ENCODE measurements at places on chromosomes 5 and 9.
A peak's percentile ranks its signal among the peaks of the same experiment; 100 is the strongest.

GRCh38 chr9:77966718-77967117, 64.9 kb downstream of the GNAQ start:
- DNase-seq = no peak

GRCh38 chr9:77498891-77499290, 149.2 kb downstream of the GNA14 start:
- no peak for DNase-seq

- DNase-seq = peak; percentile 41
These were observed 694 bp upstream of the PLIN2 start for GRCh38 chr9:19127871-19128500.

GRCh38 chr9:123028136-123028535, 5.3 kb upstream of the GPR21 start:
- no peak for DNase-seq

- DNase-seq = no peak
These were observed 21.7 kb upstream of the SYNPO start for GRCh38 chr5:150618588-150619281.

DNA sequence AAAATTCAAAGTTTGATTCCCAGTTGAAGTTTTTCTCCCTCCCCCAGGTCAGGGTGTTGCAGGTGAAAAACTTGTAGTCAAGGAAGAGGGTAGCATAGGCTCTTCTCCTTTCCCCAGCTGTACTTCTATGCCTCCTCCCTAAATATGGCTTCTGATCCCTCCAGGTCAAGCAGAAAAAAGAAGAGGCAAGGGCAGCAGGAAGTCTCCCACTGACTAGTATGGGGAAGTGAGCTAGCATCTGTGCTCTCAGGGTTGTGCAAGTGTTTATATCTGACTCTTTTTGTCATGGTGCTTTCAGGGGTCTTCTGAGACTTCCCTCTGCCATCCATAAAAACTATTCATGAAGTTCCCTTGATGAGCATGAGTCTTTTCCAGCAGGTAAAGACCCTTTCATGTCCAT, 76.0 kb downstream of the ATPSCKMT start:
- DNase-seq = no peak

- no peak for DNase-seq
These were observed 12.0 kb downstream of the MACROH2A1 start for GRCh38 chr5:135386886-135387628.

- no peak for DNase-seq
These were observed 1.8 kb downstream of the TRIM7 start for GRCh38 chr5:181203093-181203711.

DNA sequence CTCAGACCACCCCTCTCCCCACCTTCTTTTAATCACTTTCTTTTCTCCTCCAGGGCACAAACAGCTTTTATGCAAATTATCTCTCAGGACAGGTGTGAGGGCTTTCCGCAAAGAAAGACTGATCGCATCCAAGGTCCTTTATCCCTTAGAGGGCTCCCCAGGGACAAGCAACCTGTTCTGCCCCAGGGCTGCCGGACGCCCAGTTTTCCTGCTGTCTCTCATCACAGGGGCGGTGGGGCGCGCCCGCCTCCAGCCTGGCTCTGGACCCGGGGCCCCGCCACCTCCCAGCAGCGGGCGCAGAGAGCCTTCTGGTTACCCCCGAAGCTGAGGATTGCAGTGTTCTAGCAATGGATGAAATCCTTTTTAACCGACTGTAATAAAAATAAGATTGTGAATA, 266.1 kb downstream of the CWC27 start:
- no peak for DNase-seq

GRCh38 chr9:113493203-113493520, 29.6 kb downstream of the RGS3 start:
- DNase-seq = no peak

DNA sequence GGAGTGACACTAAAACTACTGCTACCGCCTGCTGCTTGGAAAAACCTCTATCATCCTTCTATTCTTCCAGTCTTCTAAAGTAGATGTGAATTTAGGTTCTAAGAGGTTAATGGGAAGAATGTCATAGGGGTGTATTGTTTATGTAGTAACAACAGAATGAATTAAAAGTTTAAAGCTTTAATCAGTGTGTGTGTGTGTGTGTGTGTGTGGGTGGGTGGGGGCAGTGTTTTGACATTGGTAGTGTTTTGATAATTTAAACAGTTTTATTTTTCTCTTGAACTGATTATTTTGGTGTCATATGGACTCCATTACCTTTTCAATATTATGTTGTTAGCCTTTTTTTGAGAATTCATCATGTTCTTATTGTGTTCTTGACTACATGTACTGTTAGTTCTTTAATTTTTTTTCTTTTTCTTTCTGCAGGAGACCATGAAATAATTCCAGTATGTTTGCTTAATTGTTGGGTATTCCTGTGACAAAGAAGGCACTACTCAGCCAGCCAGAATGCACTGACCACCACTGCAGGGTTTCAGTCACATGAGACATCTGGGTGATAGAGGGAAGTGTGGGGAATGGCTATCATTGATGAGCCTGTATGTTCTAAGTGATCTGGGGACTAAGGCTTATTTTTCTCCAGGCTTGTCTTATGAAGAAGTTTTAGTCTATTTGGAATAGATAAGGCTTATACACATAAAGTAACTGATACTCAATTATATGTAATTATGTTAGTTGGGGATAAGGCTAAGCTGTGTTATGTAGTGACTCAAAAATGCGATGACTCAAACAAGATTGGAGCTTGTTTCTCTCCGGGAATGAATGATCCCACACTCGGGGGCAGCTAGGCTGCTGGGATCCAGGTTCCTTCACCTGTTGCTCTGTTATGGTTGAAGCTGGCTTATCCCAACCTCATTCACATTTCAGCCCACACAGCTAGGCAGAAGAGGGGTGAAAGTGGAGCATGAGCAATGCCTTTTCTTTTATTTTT, 50.2 kb upstream of the ACTBL2 start:
- DNase-seq = no peak

DNA sequence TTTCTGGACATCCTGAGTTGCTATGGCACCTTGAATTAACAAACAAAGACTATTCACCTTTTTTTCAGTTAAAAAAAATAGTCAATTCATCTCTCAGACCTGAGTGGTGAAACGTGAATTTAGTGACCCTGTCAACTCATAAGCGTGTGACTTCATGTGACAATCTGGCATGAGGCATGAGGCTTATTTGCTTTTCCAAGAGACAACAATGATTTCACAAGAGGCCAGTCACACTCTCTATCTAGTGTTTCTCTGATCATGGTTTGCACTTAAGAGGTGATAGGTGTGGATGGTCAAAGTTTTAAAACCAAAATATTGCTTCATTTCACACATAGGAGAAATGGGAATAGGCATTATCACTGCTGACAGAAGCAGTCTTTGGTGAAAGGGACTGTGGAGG, 559.6 kb upstream of the ACO1 start:
- no peak for DNase-seq

DNA sequence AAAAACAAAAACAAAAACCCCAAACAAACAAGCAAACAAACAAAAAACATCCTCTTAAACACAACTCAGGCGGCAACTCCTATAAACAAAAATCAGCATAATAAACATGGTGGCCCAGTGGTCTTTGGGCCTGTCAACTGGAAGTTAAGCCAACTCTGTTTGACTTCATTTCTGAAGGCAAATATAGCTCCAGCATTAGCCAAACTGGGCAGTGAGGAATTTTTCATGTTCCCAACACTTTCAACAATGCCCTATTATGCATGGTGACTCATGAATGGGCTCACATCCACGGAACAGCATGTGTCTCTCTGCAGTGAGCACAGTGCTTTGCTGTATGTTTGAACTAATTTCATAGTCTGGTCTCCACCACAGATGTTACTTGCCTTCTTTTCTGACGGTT, 143.9 kb upstream of the STC2 start:
- no peak for DNase-seq

DNA sequence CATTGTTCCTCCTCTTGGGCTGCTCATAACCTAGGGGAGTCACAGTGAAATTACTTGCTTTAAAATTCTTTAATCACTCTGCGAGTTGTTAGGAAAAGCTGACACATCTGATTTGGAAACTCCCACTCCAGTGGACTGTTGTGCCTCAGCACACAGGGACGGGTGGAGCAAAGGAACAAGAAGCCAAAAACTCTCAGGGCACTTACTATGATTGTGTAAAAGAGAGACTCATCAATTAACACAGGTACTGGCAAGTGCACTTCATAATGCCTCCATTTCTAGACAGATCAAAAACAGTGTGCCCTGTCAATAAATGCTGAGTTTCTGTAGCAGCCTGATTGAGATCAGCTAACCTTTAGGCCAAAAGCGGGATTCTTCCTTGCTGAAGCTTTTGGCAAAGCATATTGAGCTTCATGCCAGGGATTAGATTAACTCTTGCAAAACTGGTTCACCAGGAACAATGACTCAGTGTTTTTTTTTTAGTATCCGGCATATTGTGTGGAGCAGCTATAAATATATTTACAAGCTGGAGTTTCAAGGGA, 55.9 kb downstream of the TMC1 start:
- DNase-seq = no peak

DNA sequence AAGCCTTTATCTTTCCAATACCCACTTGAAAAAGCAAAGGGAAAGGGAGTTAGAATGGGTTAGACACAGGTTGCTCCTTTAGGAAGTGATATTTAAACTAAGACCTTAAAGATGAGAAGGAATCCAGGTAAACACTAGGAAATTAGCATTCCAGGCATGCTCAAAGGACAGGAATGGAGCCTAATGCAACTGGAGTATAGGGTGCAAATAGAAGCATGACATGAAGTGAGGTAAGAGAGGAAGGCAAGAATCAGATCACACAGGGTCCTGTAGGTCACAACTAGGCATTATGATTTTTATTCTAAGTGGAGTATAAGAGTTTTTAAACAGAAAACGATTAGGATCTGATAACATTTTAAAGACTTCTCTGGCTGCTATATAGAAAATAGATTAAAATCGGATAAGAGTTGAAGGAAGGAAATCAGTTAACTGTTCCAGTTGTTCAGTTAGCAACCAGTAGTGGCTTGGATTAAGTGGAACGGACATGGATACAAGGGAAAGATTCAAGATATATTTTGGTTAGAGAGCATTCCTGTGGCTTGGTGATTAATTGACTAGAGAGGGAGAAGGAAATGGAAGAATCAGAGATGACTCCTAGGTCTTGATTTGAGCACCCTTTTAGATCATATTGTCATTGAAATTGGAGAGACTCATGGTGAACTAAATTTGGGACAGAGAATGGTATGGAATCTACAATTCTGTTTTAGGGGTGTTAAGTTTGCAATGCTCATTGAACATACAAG, 95.9 kb downstream of the FBXO4 start:
- no peak for DNase-seq

DNA sequence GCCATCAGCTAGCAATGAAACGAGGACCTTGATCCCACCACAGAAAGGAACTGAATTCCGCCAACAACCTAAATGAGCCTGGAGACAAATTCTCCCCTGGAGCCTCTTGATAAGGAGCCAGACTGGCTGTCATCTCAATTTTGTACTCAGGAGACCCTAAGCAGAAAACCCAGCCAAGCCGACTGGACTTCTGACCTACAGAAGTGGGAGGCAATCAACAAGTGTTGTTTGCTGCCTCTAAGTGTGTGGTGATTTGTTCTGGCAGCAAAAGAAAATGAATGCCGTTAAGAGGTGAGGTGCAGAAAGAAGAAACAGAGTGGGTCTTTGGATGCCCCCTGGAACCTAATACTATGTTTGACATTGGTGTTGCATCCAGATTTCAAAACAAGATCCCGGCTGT, 72.7 kb upstream of the SPATA31E1 start:
- no peak for DNase-seq

DNA sequence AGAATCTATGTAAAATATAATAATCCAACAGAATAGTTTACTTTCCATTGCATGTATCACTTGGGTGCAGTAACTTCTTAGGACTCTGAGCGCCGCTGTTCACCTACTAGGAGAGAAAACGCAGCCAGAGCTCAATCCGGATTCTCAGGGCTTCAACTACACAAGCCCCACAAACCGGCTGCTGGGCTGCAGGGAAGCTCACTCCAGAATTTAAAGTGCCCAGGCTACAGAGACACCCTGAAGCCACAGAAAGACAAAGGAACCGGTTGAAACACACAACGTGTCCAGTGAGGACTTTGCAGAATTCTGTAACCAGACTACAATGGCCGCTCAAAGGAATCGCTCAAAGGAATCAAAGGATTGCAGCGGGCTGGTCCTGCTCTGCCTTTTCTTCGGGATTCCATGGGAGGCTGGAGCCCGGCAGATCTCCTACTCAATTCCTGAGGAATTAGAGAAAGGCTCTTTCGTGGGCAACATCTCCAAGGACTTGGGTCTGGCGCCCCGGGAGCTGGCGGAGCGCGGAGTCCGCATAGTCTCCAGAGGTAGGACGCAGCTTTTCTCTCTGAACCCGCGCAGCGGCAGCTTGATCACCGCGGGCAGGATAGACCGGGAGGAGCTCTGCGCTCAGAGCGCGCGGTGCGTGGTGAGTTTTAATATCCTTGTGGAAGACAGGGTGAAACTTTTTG, at the start of gene PCDHGA10:
PCDHGA10 (plus strand) TSS at position 134 of the 686 bp plus-strand sequence; CDS start at position 323, 189 bp downstream.
- DNase-seq = peak; percentile 67

GRCh38 chr5:153147891-153148623, 342.4 kb upstream of the GRIA1 start:
- DNase-seq = no peak

DNA sequence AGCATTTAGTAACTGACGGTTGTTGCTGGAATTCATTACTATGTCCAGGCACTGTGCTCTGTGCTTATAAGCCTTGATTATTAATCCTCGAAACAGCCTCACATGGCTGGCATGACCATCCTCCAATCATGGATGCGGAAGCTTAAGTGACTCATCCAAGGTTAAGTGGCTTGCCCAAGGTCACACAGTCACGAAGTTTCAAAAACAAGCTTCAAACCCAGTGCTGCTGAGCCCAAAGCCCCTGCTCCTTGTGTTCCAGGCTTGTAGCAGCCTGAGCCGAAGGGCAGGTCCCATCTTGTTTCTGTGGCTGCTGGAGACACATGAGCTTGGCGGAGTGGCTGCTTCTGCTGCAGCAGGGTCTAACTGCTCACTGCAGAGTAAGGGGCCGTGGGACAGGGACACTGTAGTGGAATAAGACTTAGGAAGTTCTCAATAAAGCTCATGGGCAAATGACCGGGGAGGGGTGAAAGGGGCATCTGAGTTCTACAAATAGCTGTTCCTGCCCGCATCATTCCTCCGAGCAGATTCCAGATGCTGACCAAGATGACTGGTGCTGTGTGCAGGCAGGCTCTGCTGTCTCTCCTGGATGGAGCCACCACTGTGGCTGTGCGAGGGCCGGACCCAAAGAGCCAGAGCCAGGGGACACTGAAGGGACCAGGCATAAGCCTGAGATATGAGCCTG, 32.4 kb downstream of the WHRN start:
- no peak for DNase-seq

DNA sequence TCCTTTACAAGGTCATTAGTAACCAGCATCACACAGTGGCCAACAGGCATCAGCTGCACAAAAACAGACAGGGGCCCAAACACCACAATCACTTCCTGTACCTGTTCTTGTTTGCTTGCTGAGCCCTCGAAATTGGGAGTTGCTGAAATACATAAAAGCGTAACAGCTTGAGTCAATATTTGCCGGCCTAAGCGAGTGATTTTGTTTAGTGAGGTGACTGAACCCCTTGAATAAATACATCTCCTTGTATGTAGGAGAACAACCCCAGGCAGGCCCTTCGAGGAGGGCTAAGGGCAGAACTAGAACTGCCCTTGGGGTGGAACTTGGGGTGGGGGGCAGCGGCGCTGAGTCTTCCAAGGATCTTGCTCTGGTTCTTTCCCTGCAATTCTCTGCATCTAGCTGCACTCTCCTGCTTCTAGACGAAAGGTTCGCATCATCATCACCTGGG, 502.5 kb downstream of the RASEF start:
- no peak for DNase-seq

- DNase-seq = no peak
These were observed 140.8 kb downstream of the CAMK4 start for GRCh38 chr5:111364992-111365391.

- no peak for DNase-seq
These were observed 47.7 kb upstream of the ITGA1 start for GRCh38 chr5:52740007-52740406.
